ENCODE measurements at places on chromosomes 16 and 17.

- DNase-seq = no peak
These were observed 12.2 kb downstream of the FLOT2 start for GRCh38 chr17:28885363-28885762.

DNA sequence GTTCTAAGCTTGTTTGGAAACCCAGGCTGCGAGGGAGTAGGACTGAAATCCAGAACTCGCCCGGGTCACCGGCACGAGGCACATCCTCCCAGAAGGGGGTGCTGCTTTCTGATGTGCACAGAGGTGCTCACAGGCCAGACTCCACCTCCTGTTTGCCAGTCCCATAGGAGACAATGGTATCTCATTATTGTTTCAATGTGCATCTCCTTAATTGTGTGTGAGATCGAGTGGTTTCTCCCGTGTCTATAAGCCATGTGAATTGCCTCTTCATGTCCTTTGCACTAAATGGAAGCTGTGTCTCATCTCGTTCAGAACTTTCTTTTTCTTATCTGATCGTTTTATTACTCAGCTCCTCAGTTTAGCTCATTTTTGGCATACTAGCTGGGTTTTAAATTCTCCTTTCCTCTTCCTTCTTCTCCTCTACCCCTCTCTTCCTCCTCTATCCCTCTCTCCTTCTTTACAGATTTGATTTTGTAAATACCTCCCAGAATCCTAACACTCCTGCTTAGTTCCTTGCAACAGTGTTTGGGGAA is 32.1 kb upstream of the PRKCB start:
- peak; percentile 84 for DNase-seq

GRCh38 chr17:66562119-66562518 is 259.7 kb downstream of the PRKCA start:
- DNase-seq = no peak

GRCh38 chr16:14524979-14525378 is 105.1 kb downstream of the PARN start:
- DNase-seq = no peak

DNA sequence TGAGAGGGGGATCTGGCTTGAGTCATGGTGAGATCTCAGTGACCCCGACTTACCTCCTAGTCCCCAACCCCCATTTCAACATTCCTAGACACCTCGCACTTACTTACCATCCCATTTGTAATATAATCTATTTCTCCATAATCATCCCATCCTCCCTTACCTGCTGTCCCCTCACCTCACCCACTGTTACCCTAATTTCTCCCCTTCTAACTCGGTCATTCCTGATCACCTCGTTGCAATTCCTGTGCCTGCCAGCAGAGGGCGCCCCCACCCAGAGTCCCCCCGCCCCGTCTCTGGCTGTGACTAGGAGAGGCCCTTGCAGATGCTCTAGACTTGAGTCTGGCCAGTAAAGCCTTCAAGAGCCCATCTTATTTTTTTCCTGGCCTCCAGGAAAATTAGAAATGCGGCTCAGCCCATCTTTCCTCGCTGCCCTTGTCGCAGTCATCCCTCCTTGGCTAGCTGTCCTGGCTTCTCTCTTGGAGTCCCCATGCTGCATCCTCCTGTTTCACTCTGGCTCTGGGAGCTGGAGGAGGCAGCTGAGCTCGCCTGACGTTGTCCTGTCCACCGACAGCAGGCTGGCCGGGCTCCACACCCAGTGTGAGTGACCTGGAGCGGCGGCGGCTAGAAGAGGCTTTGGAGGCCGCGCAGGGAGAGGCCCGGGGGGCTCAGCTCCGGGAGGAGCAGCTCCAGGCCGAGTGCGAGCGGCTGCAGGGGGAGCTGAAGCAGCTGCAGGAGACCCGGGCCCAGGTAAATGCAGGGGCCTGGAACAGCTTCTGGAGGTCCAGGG is 5.0 kb downstream of the TBKBP1 start:
- DNase-seq = peak; percentile 67

GRCh38 chr17:38431346-38432145 is 3.3 kb downstream of the ARHGAP23 start:
- DNase-seq = no peak

DNA sequence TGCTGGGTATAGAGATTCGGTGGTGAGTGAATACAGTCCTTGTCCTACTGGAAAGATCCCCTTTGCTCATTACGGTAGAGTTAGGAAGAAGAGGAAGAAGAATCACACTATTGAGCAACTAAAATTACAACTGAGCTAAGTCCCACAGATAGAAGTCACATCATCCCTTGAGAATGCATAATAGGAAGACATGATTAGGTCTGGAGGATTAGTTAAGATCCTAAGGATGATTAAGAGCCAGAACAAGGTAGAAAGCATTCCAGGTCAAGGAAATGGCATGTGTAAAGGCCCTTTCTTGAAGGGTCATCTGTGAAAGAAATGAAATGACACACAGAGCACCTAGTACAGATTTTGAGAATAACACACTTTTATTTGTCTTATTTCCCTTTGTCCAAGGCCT is 503.5 kb downstream of the HAPSTR1 start:
- DNase-seq = no peak

DNA sequence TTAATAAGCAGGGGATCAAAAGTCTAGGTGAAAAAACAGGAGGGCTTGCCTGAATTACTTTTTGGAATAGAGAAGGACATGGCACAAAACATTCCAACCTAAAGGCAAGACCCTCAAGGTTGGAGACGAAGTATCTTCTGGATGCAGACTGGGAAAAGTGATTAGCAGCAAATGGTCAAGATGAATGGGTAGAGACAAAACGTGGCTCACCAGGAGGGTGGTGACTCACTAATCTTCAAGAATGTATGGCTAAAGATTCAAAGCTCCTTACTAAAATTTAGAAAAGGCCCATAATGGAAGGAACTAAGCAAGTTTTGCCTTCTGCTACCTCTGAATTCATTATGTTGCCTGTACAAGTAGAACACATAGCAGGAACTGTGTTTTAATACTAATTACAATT is 469.5 kb upstream of the RBFOX1 start:
- no peak for DNase-seq

- DNase-seq = no peak
These were observed 85.8 kb downstream of the GNAO1 start for GRCh38 chr16:56277075-56277474.

GRCh38 chr16:10638101-10638500 is 56.6 kb downstream of the TEKT5 start:
- DNase-seq = no peak

DNA sequence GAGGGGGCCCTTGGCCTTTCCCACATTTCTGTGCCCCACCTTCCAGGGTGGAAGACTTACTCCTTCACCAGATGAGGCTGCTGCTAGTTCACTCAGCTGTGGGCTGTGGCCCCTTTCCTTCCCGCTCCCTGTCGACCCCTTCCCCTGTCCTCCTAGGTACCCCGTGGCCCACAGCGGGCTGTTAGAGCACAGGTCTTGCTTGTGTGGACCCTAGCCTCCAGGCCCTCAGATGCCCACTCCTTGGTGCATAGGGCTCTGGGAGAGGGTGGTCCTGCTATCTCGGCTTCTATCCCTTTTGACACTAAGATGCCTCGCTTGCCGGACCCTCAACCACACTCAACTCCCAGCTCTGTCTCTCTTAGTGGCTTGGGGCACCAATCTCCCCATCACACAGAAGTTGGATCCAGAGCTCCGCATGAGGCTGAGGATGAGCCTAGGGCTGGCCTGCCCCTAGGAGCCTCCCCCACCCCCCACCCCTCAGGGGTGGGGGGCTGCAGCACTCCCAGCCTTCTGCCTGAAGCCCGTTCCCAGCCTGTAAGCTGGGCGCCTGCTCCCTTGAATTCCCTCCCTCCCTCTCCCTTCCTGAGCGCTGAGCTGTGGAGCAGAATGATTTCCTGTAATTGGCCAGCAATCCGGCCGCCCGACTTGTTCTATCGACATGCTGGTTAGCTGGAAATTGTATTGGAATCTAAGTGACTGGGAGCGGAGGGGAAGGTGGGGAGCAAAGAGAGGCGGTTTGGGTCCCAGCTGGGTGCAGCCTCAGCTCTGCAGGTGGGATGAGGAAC is 30.9 kb downstream of the DCAKD start:
- no peak for DNase-seq

DNA sequence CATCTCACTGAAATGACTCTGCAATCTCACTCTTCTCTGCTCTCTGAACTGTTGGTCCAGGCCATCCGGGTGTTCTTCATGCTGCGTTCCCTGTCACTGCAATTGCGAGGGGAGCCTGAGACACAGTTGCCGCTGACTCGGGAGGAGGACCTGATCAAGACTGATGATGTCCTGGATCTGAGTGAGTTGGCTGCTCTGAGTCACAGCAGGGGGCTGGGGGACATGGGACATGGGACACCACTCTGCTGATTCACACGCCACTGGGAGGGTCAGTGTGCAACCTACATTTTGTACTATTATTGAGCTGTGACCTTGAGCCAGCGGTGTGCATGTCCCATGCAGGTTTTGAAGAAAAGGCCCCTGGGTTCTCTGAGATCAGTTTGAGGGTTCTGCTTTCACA is 116.5 kb downstream of the CLEC16A start:
- no peak for DNase-seq

DNA sequence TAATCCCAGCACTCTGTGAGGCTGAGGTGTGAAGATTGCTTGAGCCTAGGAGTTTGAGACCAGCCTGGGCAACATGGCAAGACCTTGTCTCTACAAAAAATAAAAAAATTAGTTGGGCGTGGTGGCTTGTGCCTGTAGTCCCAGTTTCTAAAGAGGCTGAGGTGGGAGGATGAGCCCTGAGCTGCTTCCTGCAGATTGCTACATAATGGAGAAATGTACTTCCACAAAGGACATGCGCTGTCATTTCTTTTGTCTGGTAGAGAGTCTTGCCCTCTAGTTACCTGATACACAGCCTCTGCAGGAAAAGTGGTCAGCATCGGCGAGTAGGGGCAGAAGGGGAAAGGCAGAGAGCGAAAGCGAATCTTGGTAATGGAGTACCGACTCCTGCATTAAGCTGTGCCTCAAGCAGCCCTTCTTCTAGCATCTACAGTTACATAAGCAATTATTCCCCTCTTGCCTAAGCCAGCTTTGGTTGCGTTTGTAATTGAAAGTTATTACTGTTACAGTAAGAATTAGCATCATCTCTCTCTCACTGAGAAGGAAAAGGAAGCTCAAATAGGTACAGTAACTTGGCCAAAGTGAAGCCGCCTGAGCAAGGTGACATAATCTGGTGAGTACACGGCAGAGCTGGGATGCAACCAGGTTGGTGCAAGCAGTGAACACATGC is 18.5 kb upstream of the GGA2 start:
- DNase-seq = no peak

DNA sequence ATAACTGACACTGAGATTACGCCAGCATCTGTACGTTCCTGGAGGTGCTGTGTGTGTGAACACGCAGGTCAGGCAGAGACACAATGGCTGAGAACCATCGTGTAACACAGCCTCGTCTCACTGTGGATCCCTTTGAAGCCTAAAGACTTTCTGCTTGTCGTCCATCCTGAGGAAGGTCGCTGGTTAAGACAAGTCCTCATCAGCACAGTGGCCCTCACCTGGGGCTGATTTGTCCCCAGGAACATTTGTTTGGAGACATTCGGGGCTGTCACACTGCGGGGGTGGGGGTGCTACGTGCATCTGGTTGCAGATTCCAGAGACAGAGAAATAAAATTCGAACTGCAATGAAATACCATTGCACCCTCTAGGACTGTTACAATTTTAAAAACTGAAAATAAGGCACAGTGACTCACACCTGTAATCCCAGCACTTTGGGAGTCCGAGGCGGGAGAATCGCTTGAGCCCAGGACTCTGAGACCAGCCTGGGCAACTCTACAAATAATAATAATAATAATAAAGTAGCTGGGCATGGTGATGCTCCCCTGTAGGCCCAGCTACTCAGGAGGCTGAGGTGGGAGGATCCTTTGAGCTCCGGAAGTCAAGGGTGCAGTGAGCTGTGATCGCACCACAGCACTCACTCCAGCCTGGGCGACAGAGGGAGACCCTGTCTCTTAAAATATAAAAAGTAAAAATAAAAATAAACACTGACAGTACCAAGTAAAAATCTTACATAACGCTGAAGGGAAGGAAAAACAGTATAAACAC is 112.0 kb upstream of the METRNL start:
- DNase-seq = no peak

- DNase-seq = no peak
These were observed 928 bp downstream of the CASKIN2 start for GRCh38 chr17:75514299-75514918.

DNA sequence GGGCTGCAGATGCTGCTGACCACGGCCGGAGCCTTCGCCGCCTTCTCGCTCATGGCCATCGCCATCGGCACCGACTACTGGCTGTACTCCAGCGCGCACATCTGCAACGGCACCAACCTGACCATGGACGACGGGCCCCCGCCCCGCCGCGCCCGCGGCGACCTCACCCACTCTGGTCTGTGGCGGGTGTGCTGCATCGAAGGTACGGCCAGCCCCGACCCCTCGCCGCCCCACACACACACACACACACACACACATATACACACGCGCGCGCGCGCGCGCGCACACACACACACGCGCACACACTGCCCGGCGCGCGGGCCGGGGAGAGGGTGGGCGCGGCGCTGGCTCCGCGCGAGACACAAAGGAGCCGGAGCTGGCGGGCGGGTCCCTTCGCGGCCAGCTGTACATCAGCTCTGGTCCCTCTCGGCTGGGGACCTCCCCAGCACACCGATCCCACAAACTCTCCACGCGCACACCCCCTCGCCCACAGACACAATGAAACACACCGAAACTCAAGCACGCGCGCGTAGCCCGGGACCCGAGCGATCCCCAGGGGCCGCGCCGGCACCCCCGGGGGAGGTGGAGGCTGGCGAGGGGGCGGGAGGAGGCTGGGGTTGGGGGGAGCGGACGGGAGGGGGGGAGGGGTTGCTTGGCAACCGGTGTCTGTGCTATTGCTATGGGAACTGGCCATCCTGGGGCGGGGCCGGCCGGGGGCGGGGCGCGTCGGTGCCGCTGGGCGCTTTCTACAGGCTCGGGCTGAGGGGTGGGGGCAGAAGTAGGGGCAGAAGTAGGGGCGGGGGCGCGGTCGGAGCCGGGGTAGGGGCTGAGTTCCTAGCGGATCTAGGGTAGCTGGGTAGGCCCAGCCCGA is 658 bp downstream of the CACNG4 start:
- DNase-seq = no peak

GRCh38 chr17:72122765-72123529 is 2.1 kb downstream of the SOX9 start:
- DNase-seq = no peak

- DNase-seq = no peak
These were observed 7.2 kb upstream of the FOXF1 start for GRCh38 chr16:86502856-86503748.

GRCh38 chr16:80812593-80812992 is 8.2 kb upstream of the CDYL2 start:
- DNase-seq = no peak

Data from NB4 (cell line).